Activated B cell treated with CpG ODN at 0.5 μM for 24 hours (primary cell): ENCODE measurements at places on chromosomes 3 and 15. TPM values are rescaled to one million over a fixed set of nuclear protein-coding genes. Genes with fewer than 3 reads are reported as not detected.

DNA sequence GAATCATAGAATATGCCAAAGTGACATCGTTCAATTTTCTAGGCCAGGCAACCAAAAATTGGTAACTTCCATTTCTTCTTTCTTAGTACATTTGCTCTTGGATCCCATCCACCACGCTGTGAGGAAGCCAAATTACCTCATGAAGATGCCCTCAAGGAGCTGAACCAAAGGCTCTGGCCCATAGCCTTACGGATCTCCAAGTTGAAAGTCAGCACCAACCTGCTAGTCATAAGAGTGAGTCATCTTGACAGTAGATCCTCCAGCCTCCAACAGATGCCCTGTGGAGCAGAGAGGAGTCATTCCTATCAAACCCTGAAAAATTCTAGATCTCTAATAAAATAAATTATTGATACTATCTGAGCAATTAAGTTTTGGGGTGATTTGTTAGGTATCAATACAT is 322.5 kb upstream of the COL8A1 start:
- DNase-seq, result no peak

- DNase-seq, result no peak
Measured at GRCh38 chr3:26703519-26703918, 80.9 kb downstream of the LRRC3B start.

- DNase-seq, result no peak
Measured at GRCh38 chr3:8739757-8740504, 6.3 kb downstream of the CAV3 start.

DNA sequence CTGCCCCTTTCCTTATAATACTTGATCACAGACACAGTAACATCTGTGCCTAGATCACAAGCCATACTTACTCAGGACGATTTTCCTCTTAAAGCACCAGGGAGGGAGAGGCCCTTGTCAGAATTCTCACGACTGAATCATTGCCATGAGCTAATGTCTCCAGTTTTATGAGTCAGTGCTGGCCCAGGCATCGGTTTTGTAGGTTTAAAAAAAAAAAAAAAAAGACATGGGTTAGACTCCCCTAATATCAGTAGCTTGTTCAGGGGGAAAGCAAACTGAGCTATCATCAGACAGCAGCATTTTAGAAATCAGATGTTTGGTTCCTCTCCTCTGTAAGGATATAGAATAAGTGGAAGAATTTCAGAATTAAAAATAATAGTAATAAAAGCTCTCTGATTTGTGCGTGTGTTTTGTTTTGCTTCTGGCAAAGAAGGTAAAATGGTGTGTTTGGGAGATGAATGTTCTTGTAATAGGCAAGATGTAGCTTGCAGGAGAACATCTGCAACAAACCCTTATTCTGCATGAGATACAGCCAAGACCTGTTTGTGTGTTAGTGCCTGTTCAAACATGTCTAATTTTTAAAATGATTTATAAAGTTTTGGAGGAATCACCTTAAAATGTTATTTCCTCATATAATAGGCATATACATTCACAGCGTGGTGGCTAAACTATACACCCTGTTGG is 193.6 kb downstream of the TP63 start:
- DNase-seq, result no peak

DNA sequence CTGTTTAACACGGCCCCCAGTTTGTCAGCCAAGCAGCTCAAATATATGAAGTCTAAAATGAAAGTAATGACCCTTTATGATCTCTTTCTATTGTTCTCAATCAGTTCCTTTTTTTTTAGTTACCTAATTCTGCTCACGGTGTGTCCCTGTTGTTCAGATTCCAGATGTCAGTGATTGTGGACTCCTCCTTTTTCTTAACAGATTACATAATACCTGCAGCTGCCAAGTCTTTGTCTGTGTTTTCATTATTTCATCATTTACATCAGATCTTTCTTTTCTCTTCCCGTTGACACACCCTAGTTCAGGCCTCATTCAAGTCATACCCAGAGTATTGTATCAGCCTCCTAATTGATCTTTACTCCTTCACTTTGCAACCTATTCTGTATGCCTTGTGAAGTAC is 56.1 kb upstream of the SKIL start:
- DNase-seq, result no peak

GRCh38 chr15:23073890-23074646 is 34.7 kb upstream of the TUBGCP5 start:
- DNase-seq, result no peak

- no peak for DNase-seq
Measured at GRCh38 chr3:70516076-70516475, 203.6 kb upstream of the MDFIC2 start.

DNA sequence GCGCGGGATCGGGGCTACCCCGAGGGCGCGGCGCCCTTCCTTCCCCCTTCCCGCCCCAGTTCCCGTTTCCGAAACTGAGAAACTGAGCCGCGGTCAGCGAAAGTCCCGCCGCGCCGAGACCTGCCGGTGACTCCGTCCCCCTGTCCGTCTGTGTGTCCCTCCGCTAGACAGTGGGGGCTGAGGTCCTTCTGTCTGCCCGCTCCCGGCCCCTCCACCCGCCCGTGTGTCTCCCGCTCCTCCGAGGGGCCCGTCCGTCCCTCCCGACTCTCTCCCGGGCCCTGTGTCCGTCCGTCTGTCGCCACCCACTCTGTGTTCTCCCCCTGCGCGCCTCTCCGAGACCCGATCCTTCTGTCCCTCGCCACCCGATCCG is 426 bp downstream of the PRKCD start:
- no peak for DNase-seq

- DNase-seq, result no peak
Measured at GRCh38 chr3:102304550-102304949, 130.3 kb upstream of the ZPLD1 start.

Gene PP2D1
- total RNA-seq, result not detected in 2 replicates

Gene AADACL2
- not detected in 2 replicates for total RNA-seq

Gene CPNE9
- total RNA-seq, result 0.20 TPM in 1 of 2 replicates, not detected in the other

Gene PLCB2
- total RNA-seq, result 109 and 126 TPM in 2 replicates
